ENCODE measurements at places on chromosomes 2 and 18.

GRCh38 chr2:70115646-70116442 is 28.6 kb downstream of the PCBP1 start:
- DNase-seq, result peak; percentile 11

DNA sequence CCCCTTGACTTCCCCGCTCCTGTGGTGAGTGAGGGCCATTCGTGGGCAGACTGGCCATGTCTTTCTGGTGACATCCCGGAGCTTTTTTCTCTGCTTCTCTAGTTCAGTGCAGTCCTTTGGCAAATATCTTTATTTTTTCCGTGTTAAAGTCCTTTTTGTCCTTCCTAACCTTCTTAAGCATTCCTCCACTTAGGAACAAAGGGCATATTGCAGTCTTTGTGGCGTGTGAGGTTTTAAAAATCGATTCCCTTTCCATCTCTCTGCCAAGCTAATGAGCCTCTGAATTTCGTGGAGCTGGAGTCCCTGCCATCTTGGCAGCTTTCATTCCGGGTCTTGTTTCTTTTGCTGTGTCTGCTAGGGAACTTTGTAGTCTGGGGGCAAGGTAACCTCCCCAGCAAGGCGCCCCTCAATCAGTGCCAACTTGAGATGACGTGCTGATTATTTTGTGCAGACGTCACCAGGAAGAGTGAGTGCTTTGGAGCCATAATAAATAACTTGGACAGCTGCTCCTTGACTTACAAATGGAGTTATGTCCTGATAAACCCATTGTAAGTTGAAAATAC is 5.1 kb downstream of the CNNM3 start:
- DNase-seq, result no peak

DNA sequence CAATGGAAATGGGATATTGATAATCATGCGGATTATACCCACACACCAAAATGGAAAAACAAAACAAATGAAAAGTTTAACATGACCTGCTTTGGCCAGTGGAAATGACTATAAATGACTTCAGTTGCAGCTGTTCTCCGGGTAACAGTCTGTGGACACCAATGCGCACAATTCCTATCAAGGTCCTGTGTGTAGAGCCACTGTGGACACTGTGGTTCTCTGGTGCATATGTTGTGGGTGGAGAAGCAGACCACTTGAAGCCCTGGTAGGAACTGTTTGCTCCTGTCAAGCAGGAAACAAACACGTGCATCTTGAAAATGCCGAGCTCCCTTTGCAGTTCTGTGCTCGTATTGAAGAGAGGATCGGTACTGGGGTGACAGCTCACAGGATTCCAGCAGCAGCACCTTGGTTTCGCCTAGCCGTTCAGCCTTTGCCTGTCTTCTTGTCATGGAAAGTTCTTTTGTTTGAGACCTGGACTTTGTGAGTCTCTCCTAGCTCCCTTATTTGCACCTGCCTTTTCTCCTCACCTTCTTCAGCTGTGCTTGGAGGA is 32.9 kb downstream of the NCK2 start:
- no peak for DNase-seq

DNA sequence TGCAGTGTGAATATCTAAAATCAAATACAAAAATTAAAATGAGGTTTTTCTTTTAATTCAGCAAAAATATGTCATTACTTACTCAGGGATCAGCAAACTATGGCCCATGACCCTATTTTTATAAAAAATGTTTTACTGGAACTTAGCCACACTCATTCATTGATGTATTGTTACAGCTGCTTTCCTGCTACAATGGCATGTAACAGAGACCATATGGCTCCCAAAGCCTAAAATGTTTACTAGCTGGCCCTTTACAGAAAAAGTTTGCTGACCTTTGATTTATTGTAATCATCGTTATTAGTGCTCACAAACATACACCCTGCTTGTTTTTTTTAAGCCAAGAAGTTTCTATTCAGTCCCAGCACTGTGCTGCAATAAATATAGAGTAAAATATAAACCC is 120.3 kb downstream of the PLA2R1 start:
- no peak for DNase-seq

- DNase-seq, result no peak
Measured at GRCh38 chr2:102433973-102434654, 11.2 kb downstream of the IL18RAP start.

GRCh38 chr2:238032755-238033337 is 28.0 kb upstream of the SCLY start:
- no peak for DNase-seq

GRCh38 chr2:176484838-176485237 is 215.6 kb downstream of the MTX2 start:
- no peak for DNase-seq

- DNase-seq, result no peak
Measured at GRCh38 chr2:132542953-132543569, 126.5 kb downstream of the GPR39 start.
